ENCODE measurements at places on chromosomes 5 and 9.

DNA sequence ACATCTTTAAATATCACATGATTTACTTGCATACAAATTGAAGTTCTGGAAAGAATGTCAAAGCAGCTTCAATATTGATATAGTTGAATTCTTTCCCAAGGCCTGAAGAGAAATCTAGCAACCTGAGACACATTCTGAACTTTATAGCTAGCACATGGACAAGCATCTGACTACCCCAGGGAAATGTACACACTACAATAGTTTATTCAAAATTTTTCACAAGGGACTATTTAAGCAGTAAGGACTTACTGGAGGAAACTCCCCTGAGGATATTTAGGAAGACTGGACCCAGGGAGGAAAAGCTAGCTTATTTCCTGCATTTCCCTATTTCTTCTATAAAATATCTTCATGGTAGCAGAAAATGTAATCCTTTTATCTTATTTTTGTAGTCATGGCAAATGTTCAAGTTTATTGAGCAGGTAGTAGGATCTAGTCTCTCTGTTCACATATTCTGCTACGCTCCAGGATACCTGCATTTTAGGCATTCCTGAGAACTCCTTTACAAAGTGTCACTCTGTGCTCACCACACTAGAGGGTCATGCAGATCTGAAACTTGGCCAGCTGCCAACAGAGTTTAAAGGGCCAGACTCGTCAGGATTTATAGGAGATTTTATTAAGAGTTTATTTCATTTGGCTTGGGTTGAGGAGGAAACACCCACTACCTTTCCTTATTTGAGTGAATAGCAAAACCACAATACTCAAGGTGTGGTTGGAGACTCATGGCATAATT lies 348.4 kb upstream of the FTMT start:
- DNase-seq: no peak

GRCh38 chr5:95660060-95660459 lies 13.5 kb downstream of the RFESD start:
- DNase-seq: no peak

GRCh38 chr9:90834828-90835595 lies 33.4 kb downstream of the SYK start:
- DNase-seq: no peak

DNA sequence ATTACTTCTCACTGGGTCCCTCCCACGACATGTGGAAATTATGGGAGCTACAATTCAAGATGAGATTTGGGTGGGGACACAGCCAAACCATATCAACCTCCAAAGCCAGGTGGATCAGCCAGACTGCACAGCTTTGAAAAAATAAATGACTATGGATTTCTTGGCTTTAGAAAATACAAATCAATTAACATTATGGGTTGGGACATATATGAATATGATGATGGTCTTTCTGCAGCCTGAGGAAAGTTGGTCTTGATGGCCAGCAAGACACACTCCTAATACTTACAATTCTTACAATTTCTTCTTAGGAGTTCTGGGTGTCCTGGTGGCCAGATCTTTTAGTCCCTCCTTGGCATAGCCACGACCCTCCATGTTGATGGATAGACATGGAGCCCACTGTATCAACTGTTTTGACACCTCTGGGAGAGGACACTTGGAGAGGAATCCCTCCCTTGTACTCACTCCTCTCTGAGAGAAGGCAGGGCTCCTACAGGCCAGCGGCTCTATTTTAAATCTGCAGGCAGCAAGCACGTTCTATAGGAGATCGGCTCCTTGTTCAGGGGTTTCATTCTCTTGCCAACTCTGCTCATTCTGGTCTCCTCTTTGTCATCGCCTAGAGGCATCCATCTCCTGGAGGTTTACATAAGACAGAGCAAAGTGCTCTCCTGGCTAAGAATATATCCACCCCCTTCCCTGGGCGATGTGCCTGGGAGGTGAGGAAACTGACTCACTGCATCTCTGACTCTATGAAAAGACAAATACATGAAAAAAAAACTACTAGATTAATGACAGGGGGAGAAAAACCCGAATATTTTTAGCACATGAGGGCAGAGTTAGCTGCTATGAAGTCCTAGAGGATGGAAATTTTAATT lies 145.9 kb downstream of the CARTPT start:
- no peak for DNase-seq

- DNase-seq: no peak
Measured at GRCh38 chr5:140221697-140222223, 46.8 kb downstream of the CYSTM1 start.

GRCh38 chr9:37693260-37693659 lies 42.5 kb downstream of the FRMPD1 start:
- DNase-seq: no peak

GRCh38 chr5:135871268-135871915 lies 24.2 kb downstream of the IL9 start:
- no peak for DNase-seq

DNA sequence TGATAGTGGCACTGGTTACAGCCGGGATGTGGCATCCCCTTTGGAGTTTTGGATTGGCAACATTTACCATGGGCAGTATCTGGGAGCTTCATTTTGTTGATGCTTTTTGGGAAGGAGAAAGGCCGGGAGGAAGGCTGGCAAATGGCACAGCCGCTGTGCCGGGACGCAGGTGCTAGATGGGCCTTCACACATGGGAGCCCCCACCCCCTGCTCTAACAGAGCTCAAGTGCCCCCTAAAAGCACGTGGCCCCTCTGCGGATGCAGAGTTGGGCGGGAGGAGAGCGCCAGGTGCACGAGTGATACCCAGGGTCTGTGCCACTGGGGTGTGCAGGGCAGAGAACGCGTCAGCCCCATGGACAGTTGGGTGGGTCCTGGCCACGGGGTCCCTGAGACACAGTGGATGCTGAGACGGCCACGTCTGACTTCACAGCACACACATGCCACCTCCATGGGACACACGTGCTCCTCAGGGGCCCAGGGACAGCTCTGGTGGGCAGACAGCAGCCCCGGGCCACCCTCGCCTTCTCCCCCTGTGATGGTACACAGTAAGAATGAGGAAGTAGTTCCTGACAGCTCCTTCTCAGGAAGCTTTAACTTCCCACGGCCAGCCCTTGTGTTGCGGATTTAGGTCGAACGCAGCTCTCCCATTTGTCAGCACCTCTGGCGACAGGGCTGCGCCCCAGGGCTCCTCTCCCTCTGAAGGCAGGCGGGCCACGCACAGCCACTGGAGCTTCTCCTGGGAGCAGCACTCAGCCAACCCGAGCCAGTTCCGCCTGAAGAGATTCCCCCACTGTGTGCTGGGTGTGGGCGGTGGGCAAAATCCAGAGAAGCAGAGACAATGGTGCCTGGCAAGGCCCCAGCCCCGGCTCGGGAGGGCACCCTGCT lies 10.8 kb downstream of the SLC9A3 start:
- DNase-seq: no peak

DNA sequence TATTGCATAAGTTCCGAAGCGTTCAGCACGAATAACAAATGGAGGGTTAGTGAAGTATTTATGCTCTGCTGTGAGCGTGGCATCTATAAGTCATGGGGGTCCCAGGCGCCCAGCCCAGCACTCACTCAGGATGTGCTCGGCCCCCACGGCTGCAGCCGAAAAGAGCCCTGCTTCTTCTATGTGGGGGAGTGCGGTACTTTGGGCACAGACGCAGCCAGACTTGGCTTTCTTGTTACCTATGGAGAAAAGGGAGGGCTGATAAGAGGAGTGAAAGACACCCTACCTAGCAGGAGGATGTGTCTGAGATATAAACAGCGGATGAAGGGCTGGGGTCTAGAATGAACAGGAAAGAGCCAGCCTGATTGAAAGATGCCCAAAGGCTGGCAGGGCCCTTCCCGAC lies 51.4 kb downstream of the MRPL36 start:
- no peak for DNase-seq

- DNase-seq: no peak
Measured at GRCh38 chr5:88694023-88694679, 188.8 kb downstream of the MEF2C start.

DNA sequence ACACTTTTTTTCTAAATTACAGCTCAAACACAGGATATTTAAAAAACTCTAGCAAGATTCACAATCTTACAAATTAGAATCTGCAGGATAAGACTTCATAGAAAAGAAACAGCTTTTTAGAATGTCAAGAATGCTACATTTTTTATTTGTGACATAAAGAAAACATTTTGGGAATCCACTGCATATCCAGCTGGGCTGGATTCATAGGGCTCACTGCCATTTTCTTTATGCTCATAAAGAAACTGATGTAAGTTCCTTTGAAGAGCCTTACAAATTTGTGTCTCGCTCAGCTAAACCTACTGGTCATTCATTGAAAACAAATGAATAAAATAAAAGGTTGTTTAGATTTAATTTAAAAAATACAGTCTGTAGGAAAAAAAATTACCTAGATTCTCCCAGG lies 332.3 kb downstream of the TRPM3 start:
- DNase-seq: no peak

- no peak for DNase-seq
Measured at GRCh38 chr5:75324791-75325190, 12.2 kb upstream of the HMGCR start.

GRCh38 chr5:107809201-107810034 lies 138.7 kb upstream of the EFNA5 start:
- no peak for DNase-seq

DNA sequence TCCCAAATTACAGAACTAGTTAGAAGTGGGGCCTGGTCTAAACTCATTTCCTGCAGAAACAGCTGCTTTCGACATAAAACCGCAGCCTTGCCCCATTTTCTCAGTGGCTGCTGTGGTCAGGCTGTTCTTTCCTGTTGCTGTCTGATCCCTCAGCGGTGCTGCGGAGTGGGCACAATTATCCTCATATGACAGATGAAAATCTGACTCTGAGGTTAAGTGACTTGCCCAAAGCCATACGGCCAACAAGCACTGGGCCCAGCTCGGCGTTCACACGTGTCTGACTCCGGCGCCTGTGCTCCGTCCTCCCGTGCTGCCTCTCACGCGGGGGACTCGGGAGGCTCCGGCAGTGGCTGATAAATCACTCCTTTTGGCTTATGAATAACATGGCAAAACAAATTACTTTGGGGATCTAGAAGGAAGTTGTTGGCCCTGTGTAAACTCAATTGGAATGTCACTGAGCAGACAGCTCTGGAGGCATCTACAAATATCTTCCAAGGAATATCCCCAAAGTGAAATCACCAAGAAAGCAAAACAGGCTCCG lies 142.6 kb upstream of the LMX1B start:
- DNase-seq: peak; percentile 61

DNA sequence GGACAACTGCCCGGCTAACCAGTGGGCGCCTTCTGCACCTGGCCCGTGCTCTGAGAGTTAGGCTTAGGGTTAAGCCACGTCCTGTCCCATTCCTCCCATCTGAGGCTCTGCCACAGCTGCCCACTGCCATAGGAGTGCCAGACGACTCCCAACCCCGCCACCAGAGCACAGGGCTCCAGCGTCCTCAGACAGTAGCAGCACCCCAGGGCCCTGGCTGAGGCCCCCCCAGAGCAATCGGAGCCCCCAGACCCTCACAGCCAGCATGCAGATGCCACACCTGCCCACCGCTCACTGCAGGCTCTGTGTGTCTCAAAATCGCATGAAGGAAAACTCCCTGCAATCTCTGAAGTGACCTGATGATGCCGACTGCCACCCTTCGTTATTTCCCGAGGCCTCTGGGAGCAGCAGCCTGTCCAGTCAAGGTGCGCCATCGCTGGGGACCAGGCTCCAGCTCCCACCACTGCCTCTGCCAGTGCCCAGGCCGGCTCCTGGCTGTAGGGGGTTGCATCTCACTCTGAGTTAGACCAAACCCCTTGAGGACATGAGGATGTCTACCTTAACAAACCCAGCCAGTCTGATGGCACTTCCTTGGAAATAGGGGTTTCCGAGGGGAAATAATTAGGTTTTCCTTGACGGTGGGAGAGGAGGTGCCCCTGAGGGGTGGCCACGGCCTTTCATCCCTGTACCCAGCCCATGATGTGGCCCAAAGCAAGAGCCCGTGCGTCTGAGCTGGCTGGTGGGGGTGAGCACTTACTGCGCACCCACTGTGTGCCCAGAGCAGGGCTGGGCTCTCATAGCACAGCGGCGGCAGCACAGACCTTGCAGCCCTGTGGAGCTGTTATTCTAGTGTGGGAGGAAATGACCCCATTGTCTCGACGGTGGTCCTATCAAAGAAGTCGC lies 58.0 kb upstream of the RNF130 start:
- DNase-seq: no peak

DNA sequence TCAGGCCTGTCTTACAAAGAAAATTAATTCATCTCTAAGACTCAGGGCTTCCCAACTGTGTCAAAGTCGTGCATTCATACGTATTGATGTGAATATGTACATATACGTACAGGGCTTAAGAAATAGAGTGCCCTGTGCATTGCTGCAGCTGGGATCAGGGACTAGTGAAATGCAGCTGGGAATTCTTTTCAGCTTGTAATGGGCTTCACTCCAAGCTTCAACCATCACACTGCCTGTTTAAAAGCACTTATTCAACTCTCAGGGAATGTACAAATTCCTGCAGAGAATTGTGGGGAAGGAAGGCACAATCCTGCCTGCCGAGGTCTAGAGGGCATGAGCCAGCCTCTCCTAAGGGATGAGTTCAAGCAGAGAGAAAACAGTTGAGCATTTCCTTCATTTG lies 59.6 kb upstream of the MAN2A1 start:
- DNase-seq: no peak

- DNase-seq: no peak
Measured at GRCh38 chr9:73327149-73327548, 175.5 kb downstream of the ANXA1 start.

DNA sequence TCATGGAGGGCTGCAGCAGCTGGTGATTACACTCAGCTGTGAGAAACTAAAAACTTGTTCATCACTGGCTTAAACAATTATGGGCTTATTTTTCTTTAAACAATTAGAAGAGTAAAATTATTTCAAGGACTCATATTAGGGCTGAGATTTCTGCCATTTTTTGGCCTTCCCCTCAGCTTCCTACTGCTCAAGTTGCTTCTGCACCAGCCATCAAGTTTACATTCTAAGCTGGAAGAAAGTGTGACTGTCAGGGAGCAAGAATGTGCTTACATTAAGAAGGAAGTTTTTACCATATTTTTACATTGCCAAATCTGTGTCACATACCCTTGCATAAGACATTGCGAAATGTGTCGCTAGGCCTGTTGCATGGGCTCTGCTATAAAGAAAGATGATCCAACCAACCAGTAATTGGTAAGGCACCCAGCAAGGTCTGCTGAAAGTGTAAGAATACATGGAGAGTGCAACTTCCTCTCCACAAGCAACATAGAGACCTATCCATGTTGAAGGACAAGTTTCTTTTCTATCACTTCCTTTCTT lies 260.3 kb upstream of the CDH10 start:
- no peak for DNase-seq

- no peak for DNase-seq
Measured at GRCh38 chr5:72584466-72584865, 77.3 kb upstream of the ZNF366 start.

- DNase-seq: no peak
Measured at GRCh38 chr9:89109666-89110065, 69.0 kb downstream of the SHC3 start.

DNA sequence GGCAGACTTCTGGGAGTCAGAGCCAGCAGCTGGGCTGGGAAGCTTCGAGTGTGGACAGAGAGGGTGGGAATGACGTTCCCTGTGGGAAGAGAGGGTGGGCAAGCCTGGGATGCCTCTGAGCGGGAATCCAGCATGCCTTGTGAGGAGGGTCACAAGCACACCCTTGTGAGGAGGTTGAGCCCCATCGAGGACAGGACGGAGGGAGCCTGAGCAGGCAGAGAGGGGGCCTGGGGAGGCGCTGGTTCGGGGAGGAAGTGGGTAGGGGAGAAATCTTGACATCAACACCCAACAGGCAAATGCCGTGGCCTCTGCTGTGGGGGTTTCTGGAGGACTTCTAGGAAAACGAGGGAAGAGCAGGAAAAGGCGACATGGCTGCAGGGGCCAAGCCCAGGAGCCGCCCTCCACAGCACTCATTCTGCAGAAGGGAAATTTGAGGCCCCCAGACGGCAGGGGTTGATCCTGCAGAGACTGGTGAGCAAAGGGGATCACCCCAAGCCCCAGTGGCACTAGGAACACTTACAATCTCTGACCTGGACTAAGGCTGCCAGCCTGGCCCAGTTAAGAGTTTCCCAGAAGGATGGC lies 1.1 kb upstream of the IL13 start:
- DNase-seq: no peak
